Stimulated activated CD8-positive, alpha-beta memory T cell treated with anti-CD3 and anti-CD28 coated beads, Interleukin-4, amount 100 ng/mL, for 1 hour (primary cell): ENCODE measurements at places on chromosomes 2 and 18.

DNA sequence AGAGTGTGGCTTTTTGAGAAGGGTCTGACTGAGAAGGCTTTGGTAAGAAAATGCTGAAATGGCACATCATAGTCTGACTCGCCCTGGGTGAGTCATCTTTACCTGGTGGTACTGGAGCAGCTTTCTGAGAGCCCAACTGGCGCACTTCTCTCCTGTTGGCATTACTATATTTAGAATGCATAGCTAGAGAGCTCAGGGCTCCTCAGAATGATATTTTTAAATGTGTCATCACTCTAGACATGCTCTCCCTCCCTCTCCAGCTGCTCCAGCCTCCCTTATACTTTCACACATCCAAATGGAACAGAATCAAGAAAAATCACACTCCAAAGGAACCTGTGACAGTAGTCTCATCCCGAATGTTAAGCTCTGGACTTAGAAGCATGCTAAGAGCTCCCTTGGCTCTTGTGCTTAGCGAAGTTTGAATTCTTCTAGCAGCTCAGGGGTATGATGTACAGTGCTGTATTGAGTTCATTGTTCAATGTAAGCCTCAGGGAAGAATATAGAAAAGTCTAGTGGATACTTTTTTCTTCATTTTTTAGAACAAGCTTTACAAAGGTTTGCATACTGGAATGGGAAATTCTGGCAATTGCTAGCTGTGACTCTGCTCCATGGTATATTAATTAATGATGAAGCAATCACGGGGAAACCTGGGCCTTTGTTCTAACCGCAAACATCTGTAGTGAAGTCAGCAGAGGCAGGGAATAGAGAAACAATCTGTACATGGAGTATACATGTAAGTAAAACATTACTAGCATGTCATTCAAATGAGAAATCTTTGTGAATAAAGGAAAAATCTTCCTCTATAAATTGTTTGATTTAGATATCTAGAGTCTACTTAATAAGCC, 751.2 kb upstream of the NRXN1 start:
- DNase-seq: no peak

DNA sequence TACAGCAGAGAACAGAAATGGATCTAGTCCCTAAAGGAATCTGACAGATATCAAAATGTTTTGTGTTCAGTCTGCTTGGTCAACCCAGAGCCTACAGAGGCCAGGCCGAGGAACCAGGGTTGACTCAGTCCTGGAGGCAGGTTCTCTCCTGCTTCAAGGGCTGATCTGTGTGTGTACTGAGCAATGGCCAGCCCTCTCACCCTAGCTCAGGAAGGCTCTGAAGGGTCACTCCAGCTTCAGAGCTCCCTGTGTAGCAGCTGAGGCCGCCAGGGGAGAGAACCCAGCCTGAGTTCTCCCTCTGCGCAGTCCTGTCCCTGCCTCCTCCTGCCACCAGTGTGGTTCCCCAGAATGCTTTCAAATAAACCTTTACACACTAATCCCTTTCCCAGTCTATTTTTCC, 41.1 kb downstream of the NEURL3 start:
- no peak for DNase-seq

- DNase-seq: no peak
Measured at GRCh38 chr18:56982766-56983165, 164.1 kb upstream of the BOD1L2 start.

- DNase-seq: no peak
Measured at GRCh38 chr2:202152104-202152715, 79.2 kb downstream of the KIAA2012 start.

GRCh38 chr2:208937521-208937920, 486.3 kb upstream of the MAP2 start:
- DNase-seq: no peak

DNA sequence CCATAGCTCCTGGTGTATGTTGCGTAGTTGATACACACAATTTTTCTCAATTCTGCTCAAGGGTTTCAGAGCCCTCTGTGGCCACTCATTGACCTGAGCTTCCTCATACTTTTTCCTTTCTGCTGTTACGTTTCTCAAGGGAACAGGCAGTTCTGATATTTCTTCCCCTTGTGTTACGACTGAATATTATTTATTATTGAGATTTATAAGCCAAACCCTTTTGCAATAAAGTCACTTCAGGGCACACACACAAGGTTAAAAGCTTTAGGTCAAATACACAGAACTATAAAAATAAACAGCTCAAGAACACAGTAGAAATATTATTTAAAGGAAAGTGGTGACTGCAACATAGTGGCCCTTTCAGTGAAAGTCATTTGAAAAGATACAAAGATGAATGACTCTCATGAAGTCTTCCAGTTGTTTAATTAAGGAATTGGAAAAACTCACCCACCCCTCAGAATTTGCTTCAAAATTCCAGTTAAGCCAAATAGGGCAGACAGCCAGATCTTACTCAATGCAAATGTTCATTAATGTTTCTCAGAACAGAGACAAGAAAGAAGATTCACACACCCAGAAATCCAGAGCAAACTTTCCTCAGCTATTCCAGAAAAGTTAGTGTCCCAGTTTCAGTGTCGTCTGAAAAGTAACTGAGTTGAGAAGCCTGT, 179.7 kb downstream of the TRIB2 start:
- DNase-seq: no peak

DNA sequence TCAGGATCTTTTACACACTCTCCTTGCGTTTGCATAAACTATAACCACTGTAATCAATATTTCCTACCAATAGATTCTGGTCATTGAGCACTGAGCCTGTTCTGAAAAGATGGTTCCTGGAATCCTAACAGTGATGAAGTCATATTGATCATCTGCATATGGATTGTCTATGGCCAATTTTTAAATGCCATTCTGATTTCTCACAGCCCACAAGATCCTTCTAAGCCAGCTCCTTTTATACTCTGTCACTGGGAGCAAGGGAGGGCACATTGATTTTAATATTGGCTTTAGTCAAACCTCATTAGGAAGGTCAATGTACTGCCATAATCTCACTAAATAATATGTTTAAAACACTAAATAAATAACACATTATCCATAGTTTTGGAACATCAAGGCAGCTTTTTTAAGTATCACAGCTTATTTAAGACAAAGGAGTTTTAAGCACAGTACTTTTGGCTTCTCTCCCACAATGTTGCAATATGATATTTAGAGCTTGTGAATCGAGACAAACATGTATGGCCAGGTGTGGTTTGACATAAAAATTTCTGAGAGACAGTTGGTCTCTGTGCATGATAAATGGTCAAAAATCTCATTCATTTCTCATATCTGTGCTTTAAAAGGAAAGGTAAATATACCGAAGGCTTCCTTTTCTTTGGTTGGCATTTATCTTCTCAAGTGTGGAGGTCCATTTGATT, 267.3 kb downstream of the MTX2 start:
- DNase-seq: no peak

DNA sequence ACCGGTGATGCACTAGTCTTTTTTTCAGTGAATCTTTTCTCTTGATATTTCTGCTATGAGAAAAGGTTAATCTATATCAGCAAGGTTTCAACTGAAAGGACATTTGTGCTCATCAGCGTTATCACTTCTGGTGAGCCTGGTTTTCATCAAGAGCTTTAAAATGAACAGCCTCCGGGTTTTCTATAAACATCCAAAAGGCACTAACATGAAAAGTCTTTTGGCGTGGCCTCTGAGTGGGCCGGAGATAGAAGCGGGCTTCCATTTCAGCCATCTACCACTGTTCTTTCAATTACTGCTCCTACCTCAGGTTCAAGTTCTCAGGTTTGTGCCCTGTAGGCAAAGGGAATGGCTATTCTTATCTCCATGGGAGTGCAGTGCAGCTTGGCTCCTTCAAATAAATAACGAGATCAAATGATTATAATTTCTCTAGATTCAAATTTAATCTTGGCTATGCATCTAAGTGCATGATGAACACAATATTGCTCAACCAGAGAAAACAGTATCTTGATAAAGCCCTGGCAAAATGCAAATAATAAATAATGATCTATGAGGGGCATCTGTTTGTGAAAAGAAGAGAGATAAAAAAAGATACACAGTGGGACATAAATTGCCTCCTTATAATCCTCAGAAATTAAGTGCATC, 314.8 kb downstream of the CDH2 start:
- DNase-seq: no peak

GRCh38 chr2:7449298-7449697, 532.1 kb downstream of the RNF144A start:
- no peak for DNase-seq
